ENCODE measurements at places on chromosomes 2 and 18. TPM values are rescaled to one million over a fixed set of nuclear protein-coding genes. Genes with fewer than 3 reads are reported as not detected.
A peak's percentile ranks its signal among the peaks of the same experiment; 100 is the strongest.

GRCh38 chr2:129192841-129193253 is 786.6 kb upstream of the RAB6C start:
- no peak for DNase-seq

- peak; percentile 97 for DNase-seq
Measured at GRCh38 chr18:48003426-48004349, 73.2 kb upstream of the SMAD2 start.

DNA sequence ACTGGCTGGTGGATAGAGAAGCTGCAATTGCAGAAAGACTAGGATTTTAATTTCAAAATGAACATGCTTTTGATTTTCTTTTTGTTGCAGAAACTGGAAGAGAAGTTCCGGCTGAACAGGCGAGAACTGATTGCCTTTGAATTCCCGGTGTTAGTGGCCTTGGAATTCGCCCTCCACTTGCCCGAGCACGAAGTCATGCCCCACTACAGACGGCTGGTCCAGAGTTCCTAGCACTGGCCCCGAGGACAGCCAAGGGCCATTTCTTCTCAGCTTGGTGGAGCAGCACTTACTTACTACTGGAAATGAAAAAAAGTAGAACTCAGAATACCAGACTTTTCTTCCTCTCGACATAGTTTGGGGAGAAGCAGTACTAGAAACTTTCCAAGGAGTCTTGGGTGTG is 121.9 kb downstream of the CABLES1 start:
- no peak for DNase-seq

- DNase-seq, result no peak
Measured at GRCh38 chr2:9748577-9748976, 94.7 kb upstream of the TAF1B start.

Gene MCM6
- total RNA-seq, result 26.9 TPM

DNA sequence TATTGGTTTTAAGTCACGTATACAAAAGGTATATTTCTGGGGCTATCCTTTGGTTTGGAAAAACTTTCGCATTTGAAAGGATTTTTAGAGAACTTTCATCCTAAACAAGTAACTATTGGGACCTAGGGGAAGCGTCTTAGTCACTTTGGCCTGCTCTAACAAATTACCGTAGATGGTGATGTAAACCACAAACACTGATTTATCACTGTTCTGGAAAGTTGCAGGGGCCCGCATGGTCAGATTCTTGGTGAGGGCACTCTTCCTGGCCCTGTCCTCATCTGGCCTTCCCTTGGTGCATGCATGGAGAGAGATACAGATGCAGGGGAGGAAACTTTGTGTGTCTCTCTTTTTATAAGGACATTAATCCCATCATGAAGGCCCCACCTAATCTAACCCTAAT is 49.1 kb upstream of the ANKRD62 start:
- DNase-seq, result peak; percentile 49

Gene IL1RL1
- total RNA-seq, result 0.10 TPM

Gene CD302
- 22.5 TPM for total RNA-seq

Gene CYS1
- total RNA-seq, result 2.2 TPM

GRCh38 chr2:71834796-71835195 is 312.9 kb downstream of the CYP26B1 start:
- DNase-seq, result no peak

- DNase-seq, result no peak
Measured at GRCh38 chr2:141041281-141041680, 1089.5 kb downstream of the LRP1B start.

Gene ABCG5
- total RNA-seq, result not detected

Gene FAM110C
- not detected for total RNA-seq

- DNase-seq, result peak; percentile 63
Measured at GRCh38 chr2:239106314-239106908, 258.5 kb downstream of the TWIST2 start.

DNA sequence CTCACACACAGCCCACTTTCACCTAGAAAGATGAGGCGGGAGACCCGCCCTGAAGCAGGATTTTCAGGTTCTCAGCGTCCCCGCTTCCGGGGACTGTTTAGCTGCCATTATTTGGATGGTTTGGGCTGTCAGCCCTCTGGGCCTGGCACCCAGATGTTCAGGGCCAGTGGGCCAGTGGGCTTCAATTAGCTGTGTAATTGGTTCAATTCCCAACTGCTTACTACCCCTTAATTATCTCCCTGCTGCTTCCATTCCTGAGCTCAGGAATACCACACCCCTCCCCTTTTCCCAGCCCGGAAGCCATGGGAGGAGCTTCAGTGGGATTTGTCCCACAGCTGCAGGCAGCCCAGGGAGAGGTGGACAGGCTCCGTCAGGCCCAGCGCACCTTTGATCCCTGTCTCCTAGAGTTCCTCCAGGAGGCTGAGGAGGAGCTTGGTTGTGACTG is 114.1 kb upstream of the MYCN start:
- no peak for DNase-seq

Gene RAD51AP2
- total RNA-seq, result not detected

Gene SLC14A1
- total RNA-seq, result 43.4 TPM

GRCh38 chr2:38438133-38438882 is 61.2 kb upstream of the ATL2 start:
- no peak for DNase-seq

All from RPMI7951 (cell line).